ENCODE measurements at places on chromosomes 2 and 18. TPM values are rescaled to one million over a fixed set of nuclear protein-coding genes. Genes with fewer than 3 reads are reported as not detected.

Gene FBLN7
- total RNA-seq, result 7.3 TPM

Gene GPR55
- 7.4 TPM for total RNA-seq

Gene FBXO41
- 12.0 TPM for total RNA-seq

DNA sequence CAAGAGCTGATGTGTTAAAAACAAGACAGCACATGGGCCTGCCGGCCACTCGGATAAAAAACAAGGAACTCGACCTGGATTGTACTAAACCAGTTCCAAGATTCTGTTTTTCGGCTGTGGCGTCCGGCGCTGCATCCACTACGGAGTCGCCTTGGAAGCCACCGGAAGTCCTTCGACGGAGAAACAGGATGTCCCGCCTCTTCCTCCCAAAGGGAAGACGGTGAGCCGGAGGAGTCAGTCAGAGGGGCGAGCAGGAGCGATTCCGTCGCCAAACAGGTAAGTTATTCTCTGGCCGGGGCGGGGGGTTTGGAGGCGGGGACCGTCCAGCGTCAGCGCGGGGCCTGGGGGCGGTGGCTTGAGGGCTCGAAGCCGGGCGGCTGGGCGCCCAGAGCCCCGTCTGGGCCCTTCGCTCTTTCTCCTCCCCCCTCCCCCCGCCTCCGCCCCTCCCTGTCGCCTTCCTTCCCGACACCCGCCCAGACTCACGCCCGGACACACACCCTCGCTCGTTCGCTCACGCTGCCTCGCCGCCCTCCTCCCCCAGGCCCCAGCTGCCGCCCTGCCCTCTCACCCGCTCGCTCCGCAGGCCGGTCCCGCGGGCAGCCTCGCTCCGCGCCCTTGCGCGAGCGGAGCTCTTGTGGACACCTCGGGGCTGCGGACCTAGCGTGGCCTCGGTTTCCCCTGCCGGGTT is at the start of gene ZNF407:
Gene ZNF407 (plus strand): TSS at position 209 of the 688 bp plus-strand sequence. CDS start 33,150 bp downstream, outside the sequence.
- H3K36me3 ChIP-seq, result peaks cover 42% of the 10 kb centered on the region
- H3K27me3 ChIP-seq, result no peaks in the 10 kb centered on the region
- peak within 1 kb of the TSS; percentile 96 for H3K27ac ChIP-seq

DNA sequence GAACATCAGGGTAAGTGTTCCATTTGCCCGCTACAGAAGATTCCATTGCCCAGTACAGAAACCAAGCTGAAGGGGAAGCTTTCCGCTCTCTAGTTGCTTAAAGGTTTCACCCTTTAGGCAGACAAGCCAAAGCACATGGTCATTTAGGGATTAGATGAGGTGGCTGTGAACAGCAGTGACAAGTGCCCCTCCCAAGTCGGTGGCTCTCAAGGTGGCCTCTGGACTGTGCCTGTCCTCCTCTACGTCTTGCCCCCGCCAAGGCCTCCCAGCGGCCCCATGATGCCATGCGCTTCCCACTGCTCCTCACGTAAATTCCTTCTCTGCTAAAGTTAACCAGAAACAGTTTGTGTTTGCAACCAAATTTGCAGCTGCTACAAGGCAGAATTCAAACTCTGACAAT is 24.2 kb upstream of the PTPN4 start:
- H3K36me3 ChIP-seq, result no peaks in the 10 kb centered on the region
- no peaks in the 10 kb centered on the region for H3K4me1 ChIP-seq
- DNase-seq, result no peak
- H3K27ac ChIP-seq, result no peak overlapping the region

DNA sequence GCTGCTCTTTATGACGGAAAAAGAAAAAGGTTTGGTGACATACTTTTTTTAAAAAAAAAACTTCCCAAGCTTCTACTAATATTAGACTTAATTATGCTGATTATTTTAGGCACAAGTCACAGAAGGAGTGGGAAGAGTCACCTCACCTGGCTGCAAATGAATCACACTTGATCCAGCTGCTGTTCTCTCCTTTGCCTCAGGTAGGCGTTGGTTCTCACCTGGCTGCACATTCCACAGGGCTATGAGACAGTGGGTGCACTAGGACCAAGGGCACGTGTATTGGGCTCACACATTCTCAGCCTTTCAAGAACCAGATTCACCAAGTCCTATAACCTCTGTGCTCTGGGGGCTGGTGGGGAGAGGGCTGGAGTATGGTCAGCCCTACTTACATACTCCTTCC is 93.3 kb downstream of the TGFA start:
- peaks cover 16% of the 10 kb centered on the region for H3K4me1 ChIP-seq
- H3K27ac ChIP-seq, result no peak overlapping the region
- no peak overlapping the region for H3K4me3 ChIP-seq
- peaks cover 14% of the 10 kb centered on the region for H3K27me3 ChIP-seq

Gene CLEC4F
- total RNA-seq, result not detected

Gene FBXO15
- 0.60 TPM for total RNA-seq

- no peak overlapping the region for H3K27ac ChIP-seq
- no peak overlapping the region for H3K4me3 ChIP-seq
- H3K36me3 ChIP-seq, result no peaks in the 10 kb centered on the region
- H3K4me1 ChIP-seq, result no peaks in the 10 kb centered on the region
- no peaks in the 10 kb centered on the region for H3K27me3 ChIP-seq
- no peak for DNase-seq
Observed at GRCh38 chr2:124658373-124658772, 633.3 kb downstream of the CNTNAP5 start.

Gene G6PC2
- total RNA-seq, result not detected

Gene CDH19
- not detected for total RNA-seq

DNA sequence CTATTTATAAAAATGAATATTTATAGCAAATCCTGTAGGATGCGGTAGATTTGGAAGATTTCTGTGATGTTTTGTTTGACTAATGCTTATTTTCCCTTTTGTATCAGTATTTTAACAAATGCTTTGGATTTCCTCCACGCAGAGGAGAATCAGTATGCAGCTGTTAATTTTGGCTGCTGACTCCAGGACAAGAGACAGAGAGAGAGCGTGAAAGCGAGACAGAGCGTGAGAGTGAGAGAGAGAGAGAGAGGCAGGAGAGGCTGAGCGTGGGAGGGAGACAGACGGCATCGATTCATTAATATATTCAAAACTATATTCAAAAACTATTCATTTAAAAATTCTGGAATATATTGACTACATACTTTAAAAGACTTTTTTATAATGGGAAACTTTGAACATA is 62.5 kb downstream of the RRM2 start:
- H3K4me3 ChIP-seq, result no peak overlapping the region
- no peak overlapping the region for H3K27ac ChIP-seq
- no peak for DNase-seq
- no peaks in the 10 kb centered on the region for H3K27me3 ChIP-seq

DNA sequence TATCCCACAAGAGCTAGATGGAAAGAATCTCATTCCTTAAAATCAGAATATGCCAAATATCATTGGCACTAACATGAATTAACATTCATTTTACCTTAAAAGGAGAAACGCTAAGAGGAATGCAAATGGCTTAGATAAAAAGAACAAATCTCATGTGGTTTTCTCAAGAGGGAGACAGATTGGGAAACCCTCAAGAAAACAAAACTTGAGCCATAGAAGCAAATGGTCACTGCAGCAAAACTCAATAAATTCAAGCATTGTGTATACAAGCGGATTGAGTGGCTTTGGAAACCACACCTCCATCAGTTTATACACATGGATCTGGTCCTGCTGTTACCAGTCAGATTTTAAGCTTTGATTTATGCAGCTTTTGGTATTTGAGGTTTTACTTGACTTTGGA is 1331.8 kb upstream of the ZEB2 start:
- no peaks in the 10 kb centered on the region for H3K36me3 ChIP-seq
- H3K27ac ChIP-seq, result no peak overlapping the region
- no peak overlapping the region for H3K4me3 ChIP-seq
- H3K4me1 ChIP-seq, result no peaks in the 10 kb centered on the region

GRCh38 chr2:126855606-126856005 is 43.1 kb upstream of the TEX51 start:
- no peaks in the 10 kb centered on the region for H3K4me1 ChIP-seq
- H3K27ac ChIP-seq, result no peak overlapping the region
- no peak for DNase-seq
- H3K27me3 ChIP-seq, result peaks cover 3% of the 10 kb centered on the region
- H3K36me3 ChIP-seq, result no peaks in the 10 kb centered on the region

Gene STK17B
- total RNA-seq, result 367 TPM

Gene LOXHD1
- not detected for total RNA-seq

Gene LRP2
- total RNA-seq, result 0.25 TPM

Gene CAVIN2
- total RNA-seq, result not detected
